T-helper 1 cell (primary cell): ENCODE measurements at places on chromosomes 5 and 9.
A peak's percentile ranks its signal among the peaks of the same experiment; 100 is the strongest.

DNA sequence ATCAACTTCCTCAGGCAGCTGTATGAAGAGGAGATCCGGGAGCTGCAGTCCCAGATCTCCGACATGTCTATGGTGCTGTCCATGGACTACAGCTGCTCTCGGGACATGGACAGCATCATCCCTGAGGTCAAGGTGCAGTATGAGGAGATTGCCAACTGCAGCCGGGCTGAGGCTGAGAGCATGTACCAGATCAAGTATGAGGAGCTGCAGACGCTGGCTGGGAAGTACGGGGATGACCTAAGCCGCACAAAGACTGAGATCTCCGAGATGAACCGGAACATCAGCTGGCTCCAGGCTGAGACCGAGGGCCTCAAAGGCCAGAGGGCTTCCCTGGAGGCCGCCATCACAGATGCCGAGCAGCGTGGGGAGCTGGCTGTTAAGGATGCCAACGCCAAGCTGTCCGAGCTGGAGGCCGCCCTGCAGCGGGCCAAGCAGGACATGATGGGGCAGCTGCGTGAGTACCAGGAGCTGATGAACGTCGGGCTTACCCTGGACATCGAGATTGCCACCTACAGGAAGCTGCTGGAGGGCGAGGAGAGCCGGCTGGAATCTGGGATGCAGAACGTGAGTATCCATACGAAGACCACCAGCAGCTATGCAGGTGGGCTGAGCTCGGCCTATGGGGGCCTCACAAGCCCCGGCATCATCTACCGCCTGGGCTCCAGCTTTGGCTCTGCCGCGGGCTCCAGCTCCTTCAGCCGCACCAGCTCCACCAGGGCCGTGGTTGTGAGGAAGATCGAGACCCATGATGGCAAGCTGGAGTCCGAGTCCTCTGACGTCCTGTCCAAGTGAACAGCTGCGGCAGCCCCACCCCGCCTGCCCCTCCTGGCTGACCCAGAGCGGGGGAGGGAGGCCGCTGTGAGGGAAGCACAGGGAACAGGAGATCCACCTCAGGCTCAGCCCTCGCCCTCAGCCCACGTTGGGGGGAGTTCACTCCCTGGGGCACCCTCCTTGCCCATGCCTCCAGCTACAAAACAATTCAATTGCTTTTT lies 84.0 kb downstream of the SEC61B start:
- no peak for DNase-seq

DNA sequence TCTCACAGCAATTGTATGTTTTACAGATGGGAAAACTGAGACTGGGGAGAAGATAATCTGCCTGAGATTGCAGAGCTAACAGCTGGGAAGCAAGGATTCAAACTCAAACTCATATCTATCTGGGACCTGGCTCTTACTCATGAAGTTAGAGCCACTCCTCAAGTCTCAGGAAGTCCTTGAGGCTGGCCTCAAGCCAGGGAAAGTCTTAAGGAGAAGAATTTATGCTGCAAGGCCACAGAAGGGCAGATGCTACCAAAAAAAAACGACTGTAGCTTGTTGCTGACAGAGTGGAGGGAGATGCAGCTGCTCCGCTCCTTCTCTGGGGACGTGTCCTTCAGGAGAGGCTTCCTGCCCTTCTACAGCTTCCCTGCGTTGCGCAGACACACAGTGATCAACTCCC lies 39.8 kb downstream of the BARHL1 start:
- no peak for DNase-seq

GRCh38 chr9:79224672-79225433 lies 346.9 kb upstream of the TLE4 start:
- no peak for DNase-seq

GRCh38 chr5:140565780-140566095 lies 1.1 kb downstream of the SLC35A4 start:
- DNase-seq: no peak

- peak; percentile 88 for DNase-seq
Measured at GRCh38 chr5:176541338-176542134, 4.3 kb upstream of the RNF44 start.

DNA sequence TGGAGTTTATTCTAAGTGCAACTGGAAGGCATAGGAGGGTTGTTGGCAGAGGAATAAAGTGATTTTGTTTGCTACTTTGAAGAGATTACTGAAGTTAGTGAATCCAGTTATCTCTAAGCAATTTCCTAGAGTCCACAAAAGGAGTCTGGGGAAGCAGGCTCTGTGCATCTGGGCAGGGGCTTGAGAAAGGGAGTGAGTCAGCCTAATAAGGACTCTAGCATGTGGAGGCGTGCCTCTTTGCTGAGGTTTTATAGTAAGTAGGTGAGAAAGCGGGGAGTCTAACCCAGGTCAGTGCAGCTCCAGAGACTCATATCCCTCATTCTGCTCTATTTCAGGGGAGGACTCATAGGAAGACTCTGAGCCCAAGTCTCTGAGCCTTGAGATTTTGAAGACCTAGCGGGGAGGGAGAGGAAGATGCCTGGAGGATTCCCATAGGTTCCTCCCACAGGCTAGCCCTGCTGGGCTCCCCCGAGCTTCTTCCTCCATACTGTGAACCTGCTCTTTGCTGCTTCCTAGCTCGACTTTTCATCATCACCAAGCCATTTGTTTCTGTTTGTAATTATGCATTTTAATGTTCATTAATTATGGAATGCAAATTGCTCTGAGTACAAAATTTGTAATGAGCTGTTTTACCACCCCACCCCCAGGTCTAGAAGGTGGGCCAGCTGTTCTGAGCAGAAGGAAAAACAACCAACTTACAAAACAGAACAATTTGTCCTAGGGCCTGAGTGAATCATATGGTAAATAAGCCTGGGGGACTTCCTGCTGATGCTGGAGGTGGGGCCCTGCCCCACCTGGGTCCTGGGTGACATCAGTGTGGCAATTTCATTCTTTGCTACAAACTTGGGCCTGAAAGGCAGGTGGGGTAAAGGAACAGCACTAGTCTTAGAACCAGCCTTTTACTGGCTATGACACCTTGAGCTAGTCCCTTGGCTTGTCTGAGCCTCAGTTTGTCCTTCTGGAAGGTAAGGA lies 150.2 kb downstream of the TRIM32 start:
- no peak for DNase-seq

DNA sequence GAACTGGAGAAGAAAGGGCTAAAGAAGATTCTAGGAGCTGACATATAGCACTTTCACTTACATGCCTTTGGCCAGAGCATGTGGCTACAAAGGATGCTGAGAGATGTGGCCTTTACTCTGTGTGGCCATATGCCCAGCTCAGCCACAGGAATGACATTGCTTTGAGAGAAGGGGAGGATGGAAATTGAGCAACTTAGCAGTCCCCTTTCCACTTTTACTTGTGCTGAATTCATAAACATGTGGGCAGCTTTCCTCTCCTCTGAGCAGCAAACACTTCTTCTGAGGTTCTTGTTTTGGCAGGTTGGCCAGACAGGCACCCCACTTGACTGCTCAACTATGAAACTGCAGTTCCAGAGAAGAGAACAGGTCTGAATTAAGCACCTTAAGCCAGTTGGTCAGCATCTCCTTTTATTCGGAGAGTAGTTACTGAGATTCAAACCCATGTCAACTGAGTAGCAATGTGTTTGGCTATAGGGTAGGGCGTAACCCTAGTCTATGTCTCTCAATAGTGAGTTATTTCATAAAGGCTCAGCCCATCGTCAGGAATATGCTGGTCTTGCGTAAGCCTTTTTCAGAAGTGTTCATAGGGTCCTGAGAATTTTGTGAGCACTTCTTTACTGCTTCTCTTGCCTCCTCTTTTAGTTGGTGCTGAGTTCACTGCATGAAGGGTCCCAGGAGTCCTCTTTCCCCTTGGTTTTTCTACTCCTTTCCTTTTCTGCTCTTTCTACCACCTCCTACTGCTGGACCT lies 134.5 kb downstream of the PALM2AKAP2 start:
- DNase-seq: no peak

DNA sequence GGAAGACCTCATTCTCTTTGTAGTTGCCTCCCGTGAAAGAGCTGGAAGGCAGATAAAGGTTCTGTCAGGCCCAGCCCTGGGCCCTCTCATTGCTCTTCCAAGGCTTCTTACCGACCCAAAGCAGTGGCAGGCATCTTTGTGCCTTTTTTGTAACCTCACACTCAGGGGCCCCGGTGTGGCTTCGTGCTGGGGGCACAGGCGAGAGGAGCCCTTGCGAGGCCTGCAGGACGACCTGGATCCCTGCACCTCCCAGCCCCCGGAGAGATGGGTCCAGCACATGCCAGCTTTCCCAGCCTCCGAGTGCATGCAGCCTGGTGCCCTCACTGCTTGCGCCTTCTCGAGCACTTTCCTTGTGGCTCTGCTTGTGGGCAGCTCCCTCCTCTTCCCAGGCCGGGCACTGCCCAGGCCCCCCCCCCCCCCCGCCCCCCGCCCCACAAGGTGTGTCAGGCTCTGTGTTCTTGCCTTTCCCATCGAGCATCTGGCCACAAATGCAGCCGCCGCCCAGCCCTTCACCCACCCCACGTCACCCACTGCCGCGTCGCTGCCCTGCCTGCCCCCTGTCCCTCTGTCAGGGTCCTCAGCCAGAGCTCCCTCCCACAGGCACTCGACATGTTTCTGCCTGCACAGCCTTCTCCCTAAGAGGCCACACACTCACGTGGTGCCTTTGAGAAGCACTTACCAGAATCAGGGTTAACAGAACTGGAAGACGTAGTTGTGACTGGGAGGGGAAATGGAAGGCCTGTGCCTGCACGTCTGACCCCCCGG lies 63.7 kb upstream of the CACNA1B start:
- no peak for DNase-seq

GRCh38 chr5:40165106-40165788 lies 514.5 kb upstream of the PTGER4 start:
- no peak for DNase-seq

GRCh38 chr5:180411948-180412347 lies 58.8 kb upstream of the GFPT2 start:
- DNase-seq: no peak

- DNase-seq: peak; percentile 49
Measured at GRCh38 chr5:139847790-139848507, 52.3 kb downstream of the PSD2 start.

DNA sequence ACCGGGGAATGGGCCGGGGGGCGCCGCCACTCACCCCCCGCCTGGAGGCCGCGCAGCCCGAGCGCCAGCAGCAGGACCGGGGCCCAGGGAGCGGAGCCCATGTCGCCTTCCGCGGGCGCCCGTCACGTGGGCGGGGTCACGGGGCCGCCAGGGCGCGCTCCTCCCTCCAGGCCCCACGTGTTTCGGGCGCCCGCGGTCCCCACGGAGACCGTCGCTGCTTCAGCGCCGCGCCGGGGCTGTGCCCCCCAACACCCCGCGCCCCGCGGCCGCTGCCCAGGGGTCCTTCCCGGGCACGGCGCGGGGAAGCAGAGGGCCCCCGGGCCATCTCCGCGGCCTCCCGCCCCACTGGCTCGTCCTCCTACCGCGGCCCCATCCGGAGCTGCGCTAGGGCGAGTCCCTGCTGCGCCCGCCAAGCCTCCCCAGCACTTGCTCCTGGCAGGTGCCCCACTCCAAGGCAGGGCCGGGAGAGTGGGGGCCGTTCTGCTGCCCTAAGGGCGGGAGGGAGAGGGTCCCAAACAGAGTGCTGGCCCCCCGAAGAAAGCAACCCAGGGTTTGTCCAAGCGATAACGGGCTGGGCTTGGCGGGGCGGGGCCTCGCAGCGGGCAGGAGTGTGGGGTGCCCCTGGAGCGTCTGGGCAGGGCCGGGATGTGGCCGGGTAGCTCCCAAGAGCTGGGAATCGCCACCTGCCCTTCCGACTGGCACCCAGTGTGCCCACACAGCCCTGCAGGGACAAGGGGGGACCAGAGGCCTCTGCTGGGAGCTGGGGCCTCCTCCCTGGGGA lies at the start of gene DPP7:
TSS of gene DPP7 (minus strand) at position 121 of the 781 bp plus-strand sequence. CDS start at position 101, 20 bp downstream.
- DNase-seq: peak; percentile 75

GRCh38 chr9:108836781-108837180 lies 19.0 kb downstream of the ACTL7B start:
- DNase-seq: no peak

GRCh38 chr9:138048184-138048583 lies 170.6 kb downstream of the CACNA1B start:
- DNase-seq: no peak

- DNase-seq: no peak
Measured at GRCh38 chr9:35856882-35857281, 13.3 kb downstream of the OR13J1 start.

DNA sequence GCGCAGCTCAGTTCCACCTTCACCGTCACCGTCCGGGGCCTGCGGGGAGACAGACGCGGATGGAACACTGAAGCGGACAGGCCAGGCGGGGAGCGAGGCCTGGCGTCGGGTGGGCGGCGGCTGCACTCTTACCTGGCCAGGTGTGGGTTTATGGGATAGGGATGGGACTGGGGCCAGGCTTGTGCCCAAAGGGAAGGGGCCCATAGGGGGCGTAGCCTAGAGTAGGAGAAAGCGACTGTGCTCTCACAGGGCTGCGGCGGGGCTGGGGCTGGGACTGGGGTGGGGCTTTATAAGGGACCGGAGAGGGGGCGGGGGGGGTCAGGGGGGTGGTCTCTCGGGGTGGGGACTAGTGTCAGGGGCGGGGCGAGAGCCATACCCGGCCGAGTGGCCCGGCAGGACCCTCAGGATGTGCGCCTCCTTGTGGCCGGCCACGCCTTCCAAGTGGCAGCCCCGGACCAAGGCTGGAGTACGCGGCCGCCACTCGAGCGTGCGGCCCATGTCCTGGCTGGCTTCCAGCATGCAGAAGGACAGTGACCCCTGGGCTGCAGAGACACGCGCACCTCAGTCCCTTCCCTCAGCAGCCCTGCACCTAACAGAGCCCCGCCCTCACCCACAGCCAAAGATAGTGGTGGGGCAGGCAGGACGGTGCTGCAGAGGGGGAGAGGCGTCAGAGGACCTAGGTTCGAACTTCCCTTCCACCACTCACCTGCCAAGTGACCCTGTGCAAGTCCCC lies 22.8 kb downstream of the FPGS start:
- DNase-seq: no peak
